ENCODE measurements at places on chromosomes 7 and 10.

DNA sequence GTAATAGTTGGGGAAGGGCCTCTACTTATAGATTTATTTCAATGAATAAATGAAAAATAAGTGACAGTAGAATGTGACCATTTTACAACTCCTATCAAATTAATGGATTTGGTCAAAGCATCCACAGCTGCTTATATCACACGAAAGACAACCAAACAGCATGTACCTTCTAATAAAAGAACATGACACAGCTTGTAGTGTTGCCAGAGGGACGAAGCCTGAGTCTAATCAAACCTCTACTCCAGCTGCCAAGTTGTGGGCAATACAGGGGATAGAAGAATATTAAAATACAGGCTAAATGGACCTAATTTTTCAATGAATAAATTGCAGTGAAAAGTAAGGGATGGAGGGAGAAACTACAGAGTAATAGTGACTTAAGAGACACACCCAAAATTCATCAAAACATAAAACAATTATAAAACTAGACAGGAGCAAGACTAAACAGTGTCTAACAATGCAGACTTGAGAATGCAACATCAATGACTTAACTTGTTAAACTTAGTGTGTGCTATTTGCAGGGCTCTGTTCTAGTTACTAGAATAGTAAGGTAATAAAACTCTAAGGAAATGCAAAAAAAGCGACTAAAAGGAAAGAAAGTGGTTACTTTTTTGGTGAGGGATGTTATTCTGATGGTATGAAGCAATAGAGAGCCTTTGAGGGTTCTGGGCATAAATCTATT is 853.8 kb downstream of the GRM8 start:
- DNase-seq, result no peak

GRCh38 chr10:132458071-132458585 is 61.1 kb downstream of the PWWP2B start:
- no peak for DNase-seq

DNA sequence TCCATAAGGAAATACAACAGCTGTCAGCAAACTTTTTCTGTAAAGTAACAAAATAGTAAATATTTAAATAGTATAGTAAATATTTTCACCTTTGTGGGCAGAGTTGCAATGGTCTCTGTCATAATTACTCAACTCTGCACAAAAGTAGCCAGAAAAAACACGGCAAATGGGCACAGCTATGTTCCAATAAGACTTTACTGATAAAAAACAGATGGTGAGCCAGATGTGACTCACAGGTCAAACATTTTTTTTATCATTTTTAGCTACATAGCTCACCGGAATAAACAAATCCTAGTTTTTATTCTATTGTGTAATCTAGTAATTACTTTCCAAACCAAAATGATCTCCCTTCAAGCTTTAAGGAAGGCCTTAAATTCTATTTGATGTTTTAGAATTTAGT is 55.3 kb downstream of the NCAPG2 start:
- DNase-seq, result no peak

DNA sequence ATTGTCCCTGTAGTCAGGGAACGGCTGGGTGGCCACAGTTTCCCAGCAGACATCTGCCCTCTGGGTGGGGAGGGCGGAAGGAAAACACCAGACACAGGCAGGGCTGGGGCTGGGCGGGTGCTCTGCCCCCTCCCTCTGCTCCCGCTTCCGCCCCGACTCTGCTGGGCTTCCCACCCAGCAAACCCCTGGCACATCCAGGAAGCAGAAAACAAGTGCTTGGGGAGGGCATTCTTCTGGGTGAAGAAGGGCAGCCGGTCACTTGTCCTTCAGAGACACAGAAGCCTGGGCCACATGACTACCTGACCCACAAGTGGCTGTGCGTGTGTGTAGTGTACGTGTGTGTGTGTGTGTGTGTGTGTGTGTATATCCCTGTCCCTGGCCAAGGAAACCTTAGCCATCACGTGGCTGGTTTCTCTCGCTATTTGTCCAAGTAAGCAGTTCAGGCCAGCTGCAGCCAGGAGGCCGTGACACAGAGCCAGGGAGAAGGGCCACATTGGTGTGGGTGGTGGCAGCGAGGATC is 77.9 kb downstream of the ZMIZ1 start:
- DNase-seq, result no peak

- no peak for DNase-seq
Measured at GRCh38 chr7:415646-416525, 103.8 kb downstream of the PDGFA start.

DNA sequence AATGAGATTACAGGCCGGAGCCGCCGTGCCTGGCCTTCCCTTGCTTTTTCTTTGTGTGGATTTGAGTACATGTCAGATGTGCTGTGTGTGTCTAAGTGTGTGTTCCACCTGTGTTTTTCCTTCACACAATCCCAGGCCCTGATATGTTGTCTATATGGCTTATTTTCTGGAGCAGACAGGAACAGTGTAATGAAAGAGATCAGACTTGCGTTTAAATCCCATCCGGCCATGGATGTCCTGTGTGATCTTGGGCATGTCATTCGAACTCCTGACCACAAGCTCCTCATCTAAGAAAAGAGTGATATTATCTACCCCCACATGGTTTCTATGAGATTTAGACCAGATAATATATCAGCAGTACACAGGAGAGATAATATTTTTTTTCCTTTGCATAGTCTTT is 37.2 kb downstream of the APBB1IP start:
- DNase-seq, result no peak

DNA sequence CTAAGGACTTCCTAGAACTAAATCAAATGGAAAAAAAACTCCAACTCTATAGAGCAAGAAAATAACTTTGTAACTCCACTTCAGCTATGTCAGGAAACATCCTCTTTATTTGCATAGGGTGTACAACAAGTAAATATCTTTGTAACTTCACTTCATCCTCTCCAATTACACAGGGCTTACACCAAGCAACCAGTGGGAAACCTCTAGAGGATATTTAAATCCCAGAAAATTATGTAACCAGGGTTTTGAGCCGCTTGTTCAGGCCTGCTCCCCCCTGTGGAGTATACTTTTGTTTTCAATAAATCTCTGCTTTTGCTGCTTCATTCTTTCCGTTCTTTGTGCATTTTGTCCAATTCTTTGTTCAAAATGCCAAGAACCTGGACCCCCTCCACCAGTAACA is 22.2 kb downstream of the LIPJ start:
- DNase-seq, result no peak

DNA sequence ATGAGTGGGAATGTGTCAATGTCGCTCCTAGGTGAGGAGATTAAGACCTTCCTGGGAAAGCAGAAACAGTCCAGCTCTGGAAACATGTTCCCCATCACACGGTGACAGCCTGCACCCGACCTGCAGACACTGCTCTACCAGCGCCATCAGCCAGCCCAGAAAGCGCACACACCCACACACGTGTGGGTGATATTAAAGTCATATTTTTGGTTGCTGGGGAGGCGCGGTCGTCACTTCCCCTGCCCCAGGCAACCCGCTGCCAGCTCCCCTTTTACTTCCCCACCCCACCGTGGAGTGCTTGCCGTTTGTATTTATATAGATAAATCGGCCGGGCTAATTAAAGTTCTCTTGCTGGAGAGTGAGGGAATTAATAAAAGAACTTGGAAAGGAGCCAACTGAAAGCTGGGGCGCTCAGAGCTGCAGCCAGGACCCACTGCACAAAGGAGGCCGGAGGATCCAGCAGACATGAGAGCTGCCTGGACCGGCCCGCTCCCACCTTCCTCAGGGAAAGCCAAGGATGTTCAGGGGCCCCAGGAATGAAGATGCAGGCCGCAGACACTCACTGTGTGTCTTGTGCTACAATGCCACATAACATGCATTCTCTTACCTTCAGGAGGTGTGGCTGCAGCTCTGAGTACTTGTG is 145.2 kb upstream of the UNC5B start:
- DNase-seq, result no peak

- DNase-seq, result no peak
Measured at GRCh38 chr7:152338561-152338960, 97.2 kb downstream of the KMT2C start.

DNA sequence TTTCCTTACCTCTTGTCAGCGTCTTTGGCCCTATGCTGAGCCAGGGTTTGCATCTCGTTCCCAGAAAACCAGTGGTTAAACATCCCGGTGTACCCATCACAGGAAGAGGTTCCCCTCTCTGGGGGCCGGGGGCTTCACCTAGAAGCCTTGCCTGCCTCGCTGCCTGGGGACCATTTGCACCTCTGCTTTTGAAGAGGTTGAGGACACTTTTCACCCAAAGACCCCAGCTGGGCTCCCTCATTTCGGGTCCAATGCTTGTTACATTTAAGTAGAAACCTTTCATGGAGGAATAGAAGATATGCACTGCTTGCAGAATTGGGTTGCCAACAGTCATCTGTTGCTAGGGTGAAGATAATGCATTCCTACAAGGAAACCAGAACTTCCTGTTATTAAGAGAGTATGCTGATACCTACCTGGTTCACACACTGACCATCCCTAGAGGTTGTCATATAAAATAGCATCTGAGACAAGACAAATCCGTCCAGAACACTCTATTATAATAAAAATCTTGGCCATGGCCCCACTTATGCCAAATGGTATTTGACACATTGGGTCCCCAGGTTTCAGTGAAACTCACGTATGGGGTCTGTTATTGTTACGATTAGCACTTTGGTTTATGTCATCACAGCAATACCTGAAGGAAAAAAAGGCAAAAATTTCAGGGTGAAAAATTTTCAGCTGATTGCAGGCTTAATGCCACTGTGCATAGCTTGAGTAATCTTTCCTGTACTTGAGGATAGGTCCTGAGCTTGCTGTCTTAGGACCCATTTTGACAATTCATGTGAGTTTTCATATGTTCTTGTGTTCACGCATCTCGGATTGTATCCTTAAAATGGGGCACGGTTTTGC is 917 bp downstream of the ZNF365 start:
- DNase-seq, result peak; percentile 29

- DNase-seq, result no peak
Measured at GRCh38 chr10:93211991-93212390, 138.3 kb downstream of the CYP26A1 start.

All from CD4-positive, alpha-beta T cell treated with Interleukin-4 for 4 hours (primary cell).